ENCODE measurements at places on chromosomes 2 and 18. TPM values are rescaled to one million over a fixed set of nuclear protein-coding genes. Genes with fewer than 3 reads are reported as not detected.

Gene EDAR
- 0.43 TPM for total RNA-seq

Gene CTDSP1
- total RNA-seq: 176 TPM

Gene HJURP
- total RNA-seq: 1.7 TPM

Gene MC5R
- total RNA-seq: not detected

Gene L3MBTL4
- 4.9 TPM for total RNA-seq

Gene REG3G
- total RNA-seq: not detected

Gene MARCO
- total RNA-seq: 2.7 TPM

Gene TUBB8B
- total RNA-seq: 0.34 TPM

Gene RFX8
- not detected for total RNA-seq

Gene PRKD3
- total RNA-seq: 16.8 TPM

Gene DPP4
- total RNA-seq: 14.7 TPM

Gene TIGD1
- total RNA-seq: 4.4 TPM

Gene SP5
- total RNA-seq: 1.3 TPM

Gene BOK
- 10.3 TPM for total RNA-seq

Gene ZSWIM2
- not detected for total RNA-seq

Gene NT5DC4
- not detected for total RNA-seq

Gene PCARE
- not detected for total RNA-seq

Gene GAREM2
- total RNA-seq: 7.4 TPM

Gene C1GALT1C1L
- 0.36 TPM for total RNA-seq

Gene SLC40A1
- total RNA-seq: 245 TPM

Gene KCNF1
- total RNA-seq: 0.43 TPM

Gene NEURL3
- 0.58 TPM for total RNA-seq

Gene NPHP1
- 0.56 TPM for total RNA-seq

Gene MAP2
- 1.6 TPM for total RNA-seq

Gene TRIM43
- not detected for total RNA-seq

Gene TFPI
- total RNA-seq: 19.2 TPM

Gene SCN3A
- total RNA-seq: 0.43 TPM

Gene STRN
- total RNA-seq: 45.8 TPM

Gene UGT1A4
- 4.0 TPM for total RNA-seq

Gene ABCG8
- total RNA-seq: 0.53 TPM

Gene RPRM
- total RNA-seq: 0.98 TPM

Gene MYO5B
- total RNA-seq: 139 TPM

Gene MRPL33
- 54.3 TPM for total RNA-seq

Gene IL1RL2
- total RNA-seq: 1.2 TPM

Gene NGEF
- 41.4 TPM for total RNA-seq

Gene AOX1
- 5.7 TPM for total RNA-seq

Gene DNAH6
- total RNA-seq: 0.61 TPM

Gene TUBA4B
- not detected for total RNA-seq

Gene UPP2
- not detected for total RNA-seq

Gene MGAT4A
- 115 TPM for total RNA-seq

Gene MEP1B
- total RNA-seq: 11.3 TPM

Gene MYCN
- total RNA-seq: 0.76 TPM

Gene SKOR2
- not detected for total RNA-seq

Gene RAB6C
- 0.15 TPM for total RNA-seq

Gene EVA1A
- total RNA-seq: 0.55 TPM

Gene KCNK3
- 1.5 TPM for total RNA-seq

Gene CASP8
- 31.1 TPM for total RNA-seq

Gene RAMP1
- 1.8 TPM for total RNA-seq
